ENCODE measurements at places on chromosomes 16 and 17. TPM values are rescaled to one million over a fixed set of nuclear protein-coding genes. Genes with fewer than 3 reads are reported as not detected.
A peak's percentile ranks its signal among the peaks of the same experiment; 100 is the strongest.

- no peak overlapping the region for H3K4me3 ChIP-seq
- H3K36me3 ChIP-seq, result peaks cover 20% of the 10 kb centered on the region
- H3K27me3 ChIP-seq, result peaks cover 7% of the 10 kb centered on the region
- H3K4me1 ChIP-seq, result peaks cover 41% of the 10 kb centered on the region
- H3K27ac ChIP-seq, result no peak overlapping the region
- DNase-seq, result no peak
Observed at GRCh38 chr17:78357177-78357586, 2.7 kb downstream of the SOCS3 start.

Gene CEP112
- polyA plus RNA-seq, result 4.4 TPM

GRCh38 chr17:27553019-27553511 lies 77.9 kb upstream of the LGALS9 start:
- DNase-seq, result no peak
- peaks cover 18% of the 10 kb centered on the region for H3K36me3 ChIP-seq
- H3K4me1 ChIP-seq, result peaks cover 25% of the 10 kb centered on the region

DNA sequence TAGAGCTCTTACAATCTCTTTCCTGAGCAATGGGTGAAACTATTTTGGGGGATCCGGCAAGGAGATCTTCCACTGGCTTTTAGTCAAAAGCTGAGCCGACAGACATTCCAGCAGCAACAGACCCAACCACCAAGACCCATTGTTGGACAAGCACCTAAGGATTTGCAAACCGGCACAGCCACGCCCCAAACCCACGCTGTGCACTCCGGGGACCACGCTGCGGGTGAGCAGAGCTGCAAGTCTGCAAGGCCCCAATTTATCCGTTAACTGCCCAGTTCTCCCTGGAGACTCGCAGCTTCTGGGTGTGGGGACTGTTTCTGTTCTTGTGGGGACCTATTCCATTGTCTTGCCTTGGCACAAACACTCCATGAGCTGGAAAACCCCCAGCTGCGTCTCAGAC lies 45.9 kb downstream of the C16orf95 start:
- no peaks in the 10 kb centered on the region for H3K27me3 ChIP-seq
- no peak overlapping the region for H3K4me3 ChIP-seq
- no peak overlapping the region for H3K27ac ChIP-seq
- no peak for DNase-seq
- H3K4me1 ChIP-seq, result no peaks in the 10 kb centered on the region

DNA sequence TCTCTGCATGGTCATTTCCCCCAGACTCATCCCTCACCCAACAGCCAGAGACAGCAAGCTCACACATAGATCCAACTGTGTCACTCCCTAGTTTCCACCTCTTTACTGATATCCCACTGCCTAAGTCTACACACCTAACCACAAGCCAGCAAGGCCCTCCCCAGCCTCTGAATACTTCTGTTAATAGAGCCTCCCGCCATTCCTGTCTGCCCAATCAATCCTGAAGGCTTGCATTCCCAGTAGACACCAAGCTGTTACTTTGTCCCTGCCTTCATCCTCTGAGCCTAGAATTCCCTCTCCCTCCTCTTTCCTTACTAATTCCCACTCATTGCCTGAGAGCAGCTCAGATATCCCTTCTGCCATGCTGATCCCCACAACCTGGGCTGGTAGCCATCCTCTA lies 4.7 kb downstream of the C17orf113 start:
- H3K36me3 ChIP-seq, result no peaks in the 10 kb centered on the region
- no peak overlapping the region for H3K4me3 ChIP-seq
- no peaks in the 10 kb centered on the region for H3K27me3 ChIP-seq
- DNase-seq, result no peak
- no peak overlapping the region for H3K27ac ChIP-seq
- peaks cover 4% of the 10 kb centered on the region for H3K4me1 ChIP-seq

DNA sequence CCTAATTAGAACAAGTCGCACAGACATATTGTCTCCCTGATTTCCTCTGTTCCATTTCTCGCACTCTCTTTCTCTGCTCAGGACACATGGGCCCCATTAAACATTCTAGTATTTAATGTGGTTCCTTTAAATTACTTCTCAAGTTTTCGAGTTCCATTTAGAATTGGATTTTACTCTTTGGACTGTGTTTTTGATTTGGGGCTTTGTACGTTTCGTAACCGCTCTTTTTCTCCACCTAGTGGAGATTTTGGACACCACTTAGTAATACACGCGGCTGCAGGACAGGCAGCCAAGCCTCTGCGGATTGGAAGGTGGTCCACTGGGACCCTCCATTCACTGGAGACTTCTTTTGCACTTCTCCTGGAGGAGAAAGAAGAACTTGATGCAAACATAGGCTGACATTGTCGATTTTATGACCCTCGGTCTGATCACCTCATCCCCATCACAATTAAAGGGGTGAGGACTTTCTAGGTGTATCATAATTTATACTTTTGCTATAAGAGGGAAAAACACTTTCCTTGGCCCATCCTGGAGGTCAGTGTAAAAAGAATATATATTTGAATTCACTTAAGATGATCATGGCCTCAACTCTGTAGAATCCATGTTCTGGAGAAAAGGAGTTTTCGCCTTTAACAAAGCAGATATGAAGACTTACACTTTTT lies 85.7 kb downstream of the NOG start:
- H3K4me3 ChIP-seq, result no peak overlapping the region
- peaks cover 60% of the 10 kb centered on the region for H3K27me3 ChIP-seq
- H3K27ac ChIP-seq, result no peak overlapping the region
- H3K36me3 ChIP-seq, result no peaks in the 10 kb centered on the region
- DNase-seq, result peak; percentile 15

Gene RANGRF
- 25.9 TPM for polyA plus RNA-seq

DNA sequence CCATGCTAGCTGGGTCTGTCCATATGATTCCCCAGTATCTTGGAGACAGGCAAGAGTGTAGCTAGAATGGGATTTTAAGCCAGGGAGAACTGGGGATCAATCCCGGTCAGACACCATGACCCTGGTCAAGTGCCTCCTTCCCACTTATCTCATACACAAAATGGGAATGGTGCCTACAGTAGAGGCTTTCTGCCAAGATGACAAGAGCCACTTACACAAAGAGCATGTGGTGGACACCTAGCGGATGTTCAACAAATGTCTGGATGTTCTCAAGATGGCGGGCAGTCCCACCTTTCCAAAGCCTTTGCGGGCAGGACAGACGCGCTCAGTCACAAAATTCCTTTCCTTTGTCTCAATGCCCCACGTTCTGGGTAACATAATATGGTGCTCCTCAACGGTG lies 57.3 kb downstream of the MAF start:
- H3K27me3 ChIP-seq, result peaks cover 4% of the 10 kb centered on the region
- H3K4me1 ChIP-seq, result no peaks in the 10 kb centered on the region
- no peak for DNase-seq
- no peak overlapping the region for H3K4me3 ChIP-seq
- H3K36me3 ChIP-seq, result no peaks in the 10 kb centered on the region

- H3K4me3 ChIP-seq, result no peak overlapping the region
- no peaks in the 10 kb centered on the region for H3K36me3 ChIP-seq
- DNase-seq, result no peak
- no peaks in the 10 kb centered on the region for H3K27me3 ChIP-seq
Observed at GRCh38 chr16:19771796-19772195, 53.7 kb downstream of the IQCK start.

Gene KRTAP1-1
- not detected for polyA plus RNA-seq

DNA sequence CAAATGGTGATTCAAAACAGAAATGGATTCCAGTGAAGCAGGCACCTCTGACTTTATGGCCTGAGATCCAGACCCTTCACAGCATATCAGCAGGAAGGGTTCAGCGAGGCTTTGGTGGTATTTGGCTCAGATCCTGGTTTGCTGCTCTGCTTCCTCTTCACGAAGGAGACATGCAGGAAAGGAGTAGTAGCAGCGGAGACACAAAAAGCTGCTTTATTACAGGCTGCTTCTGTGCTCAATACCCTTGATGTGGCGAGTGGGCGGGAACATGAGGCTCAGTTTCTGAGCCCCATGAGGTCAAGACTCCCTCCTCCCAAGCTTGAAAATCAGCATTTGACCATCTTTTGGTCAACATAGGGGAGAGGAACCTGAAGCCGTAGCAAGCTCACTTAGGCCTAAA lies 213.3 kb upstream of the AXIN2 start:
- H3K27ac ChIP-seq, result no peak overlapping the region
- H3K36me3 ChIP-seq, result no peaks in the 10 kb centered on the region
- no peaks in the 10 kb centered on the region for H3K4me1 ChIP-seq
- H3K27me3 ChIP-seq, result no peaks in the 10 kb centered on the region
- H3K4me3 ChIP-seq, result no peak overlapping the region

DNA sequence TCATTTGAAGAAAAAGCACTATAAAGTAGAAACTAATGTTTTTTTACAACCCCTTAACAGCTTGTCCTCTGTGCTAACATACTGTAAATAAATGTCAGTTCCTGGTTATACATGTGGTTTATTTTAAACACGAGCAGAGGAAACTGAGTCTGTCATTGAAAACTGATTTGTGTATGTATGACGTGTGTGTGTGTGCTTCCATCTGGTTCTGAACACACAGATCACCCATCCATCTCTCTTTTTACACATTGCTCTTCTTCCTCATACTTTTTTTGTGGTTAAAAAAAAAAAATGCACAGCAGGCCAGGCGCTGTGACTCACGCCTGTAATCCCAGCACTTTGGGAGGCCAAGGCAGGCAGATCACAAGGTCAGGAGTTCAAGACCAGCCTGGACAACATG lies 49.5 kb downstream of the ZNF423 start:
- peak; percentile 20 for DNase-seq
- no peak overlapping the region for H3K27ac ChIP-seq
- no peaks in the 10 kb centered on the region for H3K27me3 ChIP-seq
- H3K4me3 ChIP-seq, result no peak overlapping the region
- H3K4me1 ChIP-seq, result peaks cover 3% of the 10 kb centered on the region

GRCh38 chr16:83704656-83705055 lies 103.1 kb upstream of the HSBP1 start:
- H3K4me1 ChIP-seq, result no peaks in the 10 kb centered on the region
- DNase-seq, result no peak
- no peaks in the 10 kb centered on the region for H3K36me3 ChIP-seq
- no peak overlapping the region for H3K4me3 ChIP-seq
- H3K27ac ChIP-seq, result no peak overlapping the region

- no peak overlapping the region for H3K27ac ChIP-seq
- DNase-seq, result no peak
- no peak overlapping the region for H3K4me3 ChIP-seq
- no peaks in the 10 kb centered on the region for H3K36me3 ChIP-seq
- H3K27me3 ChIP-seq, result no peaks in the 10 kb centered on the region
Observed at GRCh38 chr17:61832463-61832862, 30.9 kb downstream of the BRIP1 start.

- no peak overlapping the region for H3K4me3 ChIP-seq
- H3K36me3 ChIP-seq, result no peaks in the 10 kb centered on the region
- H3K27ac ChIP-seq, result no peak overlapping the region
- no peak for DNase-seq
- no peaks in the 10 kb centered on the region for H3K4me1 ChIP-seq
Observed at GRCh38 chr16:71347146-71347545, 11.4 kb upstream of the CALB2 start.

DNA sequence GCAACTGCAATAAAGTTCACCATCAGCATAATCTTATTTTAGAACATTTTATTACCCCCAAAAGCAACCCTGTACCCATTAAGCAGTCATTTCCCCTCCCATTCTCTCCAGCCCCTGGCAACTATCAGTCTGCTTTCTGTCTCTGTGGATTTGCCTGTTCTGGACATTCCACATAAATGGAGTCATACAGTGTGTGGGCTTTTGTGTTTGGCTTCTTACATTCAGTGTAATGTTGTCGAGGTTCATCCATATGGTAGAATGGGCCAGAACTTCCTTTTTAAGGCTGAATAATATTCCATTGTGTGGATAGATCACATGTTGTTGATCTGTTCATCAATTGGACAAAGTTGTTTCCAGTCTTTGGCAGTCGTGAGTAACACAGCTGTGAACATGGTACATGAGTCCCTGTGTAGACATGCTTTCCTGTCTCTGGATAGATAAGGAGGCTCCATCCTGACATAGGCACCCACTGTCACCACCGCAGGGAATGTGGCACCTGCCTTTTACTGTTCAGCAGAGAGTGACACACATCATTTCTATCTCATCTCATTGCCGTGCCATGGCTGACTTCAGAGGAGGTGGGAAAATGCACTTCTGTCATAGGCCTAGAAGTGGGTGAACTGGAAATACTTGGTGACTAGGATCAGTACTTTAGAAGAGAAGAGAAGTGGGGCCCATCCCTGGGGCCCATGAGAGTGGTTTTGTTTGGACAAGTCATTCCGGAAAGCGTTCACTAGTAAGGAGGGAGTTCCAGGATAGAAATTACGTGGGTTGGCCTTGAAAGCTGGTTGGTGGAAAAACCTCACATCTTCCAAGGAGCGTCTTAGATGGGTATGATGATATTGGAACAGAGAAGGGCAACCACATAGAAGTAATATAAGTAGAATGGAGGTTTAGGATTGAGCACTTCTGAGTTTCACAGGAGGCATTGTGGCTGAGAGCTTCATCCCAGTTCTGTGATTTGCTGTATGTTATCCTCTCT lies 25.8 kb downstream of the EPN2 start:
- no peak overlapping the region for H3K4me3 ChIP-seq
- no peaks in the 10 kb centered on the region for H3K4me1 ChIP-seq
- DNase-seq, result no peak
- H3K36me3 ChIP-seq, result no peaks in the 10 kb centered on the region
- H3K27ac ChIP-seq, result peak overlapping the region; percentile 8
- no peaks in the 10 kb centered on the region for H3K27me3 ChIP-seq

DNA sequence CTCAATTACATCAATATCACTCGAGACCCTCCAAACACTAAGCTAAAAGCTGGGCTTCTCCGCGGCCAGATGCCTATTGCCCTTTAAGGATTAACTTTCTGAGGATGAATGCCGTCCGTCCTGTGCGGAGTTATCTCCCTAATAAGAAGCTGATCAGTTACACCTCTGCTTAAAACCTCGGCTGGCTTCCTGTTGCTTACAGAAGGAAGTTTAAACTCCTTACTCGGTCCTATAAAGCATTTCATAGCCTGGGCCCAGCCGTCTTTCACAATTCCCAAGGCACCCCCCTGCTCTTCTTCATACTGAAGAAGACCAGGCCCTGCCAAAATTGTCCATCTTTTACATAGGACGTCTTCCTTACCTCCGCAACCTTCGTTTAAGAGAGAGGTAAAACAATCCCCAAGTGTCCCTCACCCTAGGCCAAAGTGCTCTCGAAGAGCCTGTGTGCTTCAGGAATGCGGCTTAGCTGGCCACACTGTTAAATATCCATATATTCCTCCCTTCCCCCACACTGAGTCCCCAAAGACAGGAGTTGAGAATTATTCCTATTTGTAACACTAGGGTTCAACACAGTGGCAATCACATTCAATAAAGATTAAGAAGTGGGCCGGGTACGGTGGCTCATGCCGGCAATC lies 112.6 kb upstream of the IRX5 start:
- no peaks in the 10 kb centered on the region for H3K4me1 ChIP-seq
- H3K27me3 ChIP-seq, result no peaks in the 10 kb centered on the region
- no peaks in the 10 kb centered on the region for H3K36me3 ChIP-seq
- no peak for DNase-seq
- H3K27ac ChIP-seq, result no peak overlapping the region
- H3K4me3 ChIP-seq, result no peak overlapping the region

DNA sequence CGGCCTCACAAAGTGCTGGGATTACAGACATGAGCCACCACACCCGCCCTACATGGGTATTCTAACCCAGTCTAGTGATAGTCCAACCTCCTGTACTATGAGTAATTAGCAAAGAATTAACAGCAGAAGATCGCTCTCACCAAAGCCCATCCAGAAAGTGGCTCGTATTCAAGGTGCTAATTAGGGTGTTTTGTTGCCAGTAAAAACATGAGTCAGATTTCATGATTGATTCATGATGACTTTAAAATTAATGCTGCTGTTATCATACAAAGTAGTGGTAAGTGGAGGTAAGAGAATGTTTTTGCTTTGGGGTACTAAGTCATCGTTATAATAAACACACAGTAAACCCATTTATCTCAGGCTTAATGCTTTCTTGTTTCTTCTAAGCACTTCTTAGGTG lies 428.8 kb downstream of the WWOX start:
- no peak overlapping the region for H3K4me3 ChIP-seq
- no peak for DNase-seq
- H3K36me3 ChIP-seq, result no peaks in the 10 kb centered on the region
- H3K27ac ChIP-seq, result no peak overlapping the region
- H3K27me3 ChIP-seq, result no peaks in the 10 kb centered on the region
- H3K4me1 ChIP-seq, result peaks cover 5% of the 10 kb centered on the region

Gene HSF4
- 8.2 TPM for polyA plus RNA-seq

Measured in large intestine (tissue), 12 donors.